ENCODE measurements at places on chromosomes 4 and X.

DNA sequence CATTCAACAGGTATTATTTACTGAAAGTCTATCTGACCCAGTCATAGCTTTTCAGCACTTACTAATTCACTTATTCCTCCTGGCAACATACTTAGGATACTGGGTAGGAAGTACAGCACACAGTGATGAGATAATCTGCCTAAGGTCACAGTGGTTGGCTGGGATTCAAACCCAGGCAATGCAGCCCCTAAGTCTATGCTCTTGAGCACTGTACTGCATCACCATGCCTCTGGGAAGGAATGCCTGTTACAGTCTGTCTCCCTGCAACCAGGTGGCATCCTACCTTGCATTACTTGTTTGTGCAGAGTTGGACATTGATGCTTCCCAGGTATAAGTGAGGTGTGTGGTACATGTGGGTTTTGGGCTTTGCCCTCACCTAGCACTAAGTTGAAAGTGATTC is 21.5 kb upstream of the LRAT start:
- DNase-seq: no peak

GRCh38 chr4:8817813-8818062 is 53.9 kb downstream of the HMX1 start:
- DNase-seq: no peak

GRCh38 chrX:4240541-4241194 is 527.2 kb upstream of the PRKX start:
- no peak for DNase-seq

DNA sequence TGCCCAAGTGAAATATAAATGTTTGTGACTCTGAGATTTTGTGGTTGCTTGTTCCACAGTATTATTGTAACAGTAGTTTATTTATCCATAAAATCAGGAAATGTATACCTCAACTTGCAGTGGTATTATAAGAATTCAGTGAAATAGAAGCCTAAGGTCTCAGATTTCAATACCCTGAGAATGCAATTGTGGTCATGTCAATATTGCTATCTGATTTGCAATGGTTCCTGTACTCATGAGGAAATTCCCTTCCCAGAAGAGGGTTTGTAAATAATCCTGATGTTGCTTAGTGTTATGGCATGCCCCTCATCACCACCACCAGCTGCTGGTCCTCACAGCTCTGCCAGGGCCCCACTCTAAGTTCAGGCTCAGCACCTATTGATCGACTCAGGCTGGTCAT is 67.8 kb downstream of the SLC34A2 start:
- peak; percentile 19 for DNase-seq

All from NCI-H510A treated with DMSO at 0.1 percent for 48 hours (cell line).